ENCODE measurements at places on chromosomes 13 and 19.

- no peak for DNase-seq
Measured at GRCh38 chr19:29845574-29846176, 33.9 kb downstream of the CCNE1 start.

DNA sequence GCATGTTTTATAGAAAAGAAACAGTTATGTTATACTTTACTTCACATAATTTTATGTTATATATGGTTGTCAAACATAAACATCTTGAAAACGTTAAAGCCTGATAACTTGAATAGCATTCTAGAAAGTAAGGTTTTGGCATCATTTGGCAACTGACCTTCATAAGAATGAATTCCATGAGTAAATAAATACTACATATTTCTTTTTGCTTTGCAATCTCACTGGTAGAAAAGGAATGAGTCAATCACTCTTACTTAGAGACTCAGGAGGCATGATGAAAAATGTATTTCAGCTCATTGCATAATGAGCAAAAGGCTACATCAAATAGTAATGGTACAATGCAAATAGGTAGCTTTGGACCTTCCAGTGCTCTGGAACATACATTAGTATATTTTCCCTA lies 1381.9 kb downstream of the EFNB2 start:
- no peak for DNase-seq

DNA sequence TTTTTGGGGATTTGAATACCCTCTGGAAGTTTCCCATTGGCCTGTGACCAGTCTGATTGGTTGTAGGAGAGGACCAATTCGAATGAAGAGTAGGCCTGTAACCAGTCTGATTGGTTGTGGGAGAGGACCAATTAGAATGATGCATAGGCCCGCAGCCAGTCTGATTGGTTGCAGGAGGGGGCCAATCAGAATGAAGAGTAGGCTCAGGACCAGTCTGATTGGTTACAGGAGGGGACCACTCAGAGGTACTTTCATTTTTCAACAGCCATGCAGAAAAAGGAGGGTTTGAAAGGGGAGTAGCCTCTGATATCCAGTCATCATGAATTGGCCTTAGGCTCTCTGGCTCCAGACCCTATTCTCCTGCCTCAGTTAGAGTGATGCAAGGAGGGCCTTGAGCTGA lies 30.4 kb upstream of the SLC1A5 start:
- DNase-seq = no peak

DNA sequence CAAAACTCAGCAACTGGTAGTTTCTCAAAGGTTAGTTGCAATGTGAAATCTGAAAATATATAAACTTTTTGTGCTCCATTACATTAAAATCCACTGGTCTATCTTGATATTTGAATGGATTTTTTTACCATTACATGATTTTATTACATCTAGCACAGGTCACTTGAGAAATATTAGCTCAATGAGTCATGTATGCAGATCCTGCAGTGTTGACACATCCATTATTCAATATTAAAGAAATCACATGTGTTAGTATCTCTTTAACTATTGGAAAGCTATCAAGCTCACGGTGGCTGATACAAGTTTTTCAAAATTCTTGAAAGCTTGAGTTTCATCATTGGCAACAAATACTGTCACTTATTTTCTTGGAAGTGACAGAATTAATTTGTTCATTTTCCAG lies 373.9 kb upstream of the TSHZ3 start:
- no peak for DNase-seq

DNA sequence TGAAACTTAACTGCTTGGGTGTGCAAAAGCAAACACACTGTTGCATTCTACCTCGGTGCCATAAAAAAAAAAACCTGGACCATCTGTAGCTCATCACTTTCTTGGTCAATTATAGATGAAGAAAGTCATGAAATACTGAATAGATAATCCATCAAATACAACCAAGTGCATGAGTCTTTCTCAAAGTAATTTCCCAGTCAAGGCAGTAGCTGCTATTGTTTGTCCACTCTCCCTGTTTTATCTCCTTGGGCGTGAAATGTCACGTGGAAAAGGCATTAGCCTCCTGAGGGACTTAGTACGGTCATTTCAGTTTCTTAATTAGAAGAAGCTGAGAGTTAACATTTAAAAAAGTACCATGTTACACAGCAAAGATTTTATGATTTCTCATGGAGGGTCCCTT lies 1697.9 kb downstream of the PCDH9 start:
- DNase-seq = no peak

GRCh38 chr13:51995677-51996551 lies 15.3 kb downstream of the ATP7B start:
- DNase-seq = no peak

DNA sequence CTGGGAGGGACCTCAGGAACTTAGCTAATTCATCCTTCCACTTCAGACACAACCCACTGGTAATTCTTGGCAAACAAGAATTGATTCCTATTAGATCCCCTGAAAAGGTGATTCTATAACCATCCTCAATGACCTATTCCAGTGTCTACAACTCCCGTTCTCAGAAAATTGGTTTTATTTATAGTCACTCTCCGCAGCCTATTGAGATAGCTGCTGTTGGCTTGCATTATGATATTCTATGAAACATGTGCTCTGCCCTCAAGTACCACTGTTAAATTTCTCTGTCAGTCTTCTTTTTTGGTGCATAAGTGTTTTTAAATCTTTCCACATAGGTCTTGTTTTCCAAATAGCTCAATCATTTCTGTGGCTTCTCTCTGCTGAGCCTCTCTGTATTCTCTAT lies 75.0 kb downstream of the CDADC1 start:
- no peak for DNase-seq

DNA sequence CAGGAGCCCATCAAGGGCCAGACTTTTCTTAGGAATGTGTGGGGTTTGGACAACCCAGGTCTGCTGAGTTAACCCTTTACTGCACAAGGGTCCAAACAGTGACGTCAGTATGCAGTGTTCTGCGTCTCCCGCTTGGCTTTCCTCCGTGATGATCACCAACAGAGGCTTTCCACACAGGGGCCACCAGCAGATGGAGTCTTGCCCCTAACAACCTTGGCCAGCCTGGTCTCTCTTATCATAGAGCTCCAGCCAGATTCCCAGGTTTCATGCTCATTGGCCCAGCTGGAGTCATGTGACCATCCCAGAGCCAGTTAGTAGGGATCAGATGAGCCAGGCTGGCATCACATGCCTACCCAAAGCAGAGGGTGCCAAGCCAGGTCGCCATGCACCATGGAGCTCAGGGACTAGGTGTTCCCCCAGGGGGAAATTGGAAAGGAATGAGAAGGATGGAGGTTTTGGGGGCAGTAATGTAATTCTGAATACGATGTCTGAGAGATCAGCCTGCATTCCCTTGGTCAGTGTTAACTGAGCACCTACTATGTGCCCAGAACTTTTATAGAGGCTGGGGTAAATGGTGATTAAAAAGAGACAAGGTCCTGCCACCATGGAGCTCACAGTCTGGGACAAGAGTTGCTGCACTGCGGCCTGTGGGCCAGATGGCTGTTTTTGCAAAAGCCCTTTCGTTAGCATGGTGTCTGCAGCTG lies 61.2 kb downstream of the MYH14 start:
- DNase-seq = no peak

- DNase-seq = no peak
Measured at GRCh38 chr19:4009990-4010807, 2.7 kb downstream of the PIAS4 start.

DNA sequence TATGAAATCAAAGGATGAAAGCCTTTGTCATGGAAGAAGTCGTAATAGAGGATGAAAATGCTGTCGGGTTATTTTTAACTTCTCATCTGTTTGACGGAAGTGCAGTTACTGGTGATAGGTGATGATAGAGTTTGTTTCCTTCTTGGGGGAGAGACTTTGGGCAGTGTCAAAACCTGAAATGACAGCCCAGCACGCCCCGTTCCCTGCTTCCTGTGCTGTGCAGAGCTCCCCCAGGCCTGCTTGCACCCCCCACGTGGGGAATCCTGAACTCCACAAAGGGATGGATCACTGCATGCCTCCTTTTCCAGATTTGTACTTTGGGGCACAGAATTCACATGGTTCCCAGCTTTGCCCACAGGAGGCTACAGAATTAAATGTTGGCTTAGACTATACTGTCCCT lies 102.7 kb downstream of the ATP11A start:
- no peak for DNase-seq

- peak; percentile 5 for DNase-seq
Measured at GRCh38 chr19:41175801-41176777, 16.9 kb upstream of the CYP2S1 start.

DNA sequence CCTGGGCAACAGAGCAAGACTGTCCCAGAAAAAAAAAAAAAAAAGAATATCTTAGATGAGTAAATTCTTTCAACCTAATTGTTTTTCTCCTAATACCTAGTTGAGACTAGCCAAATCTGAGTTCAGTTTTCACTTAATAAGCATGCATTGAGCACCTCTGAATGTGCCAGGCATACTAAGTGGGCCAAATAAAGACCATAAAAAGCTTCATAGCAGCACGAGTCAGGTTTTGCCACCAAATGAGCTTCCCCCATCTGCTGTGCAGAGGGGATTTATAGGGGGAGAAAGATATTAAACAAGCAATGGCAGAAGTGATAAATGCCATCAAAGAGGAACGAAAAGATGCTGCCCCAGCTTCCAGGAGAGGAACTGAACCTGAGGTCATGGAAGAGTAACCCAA lies 11.4 kb downstream of the THSD1 start:
- no peak for DNase-seq

DNA sequence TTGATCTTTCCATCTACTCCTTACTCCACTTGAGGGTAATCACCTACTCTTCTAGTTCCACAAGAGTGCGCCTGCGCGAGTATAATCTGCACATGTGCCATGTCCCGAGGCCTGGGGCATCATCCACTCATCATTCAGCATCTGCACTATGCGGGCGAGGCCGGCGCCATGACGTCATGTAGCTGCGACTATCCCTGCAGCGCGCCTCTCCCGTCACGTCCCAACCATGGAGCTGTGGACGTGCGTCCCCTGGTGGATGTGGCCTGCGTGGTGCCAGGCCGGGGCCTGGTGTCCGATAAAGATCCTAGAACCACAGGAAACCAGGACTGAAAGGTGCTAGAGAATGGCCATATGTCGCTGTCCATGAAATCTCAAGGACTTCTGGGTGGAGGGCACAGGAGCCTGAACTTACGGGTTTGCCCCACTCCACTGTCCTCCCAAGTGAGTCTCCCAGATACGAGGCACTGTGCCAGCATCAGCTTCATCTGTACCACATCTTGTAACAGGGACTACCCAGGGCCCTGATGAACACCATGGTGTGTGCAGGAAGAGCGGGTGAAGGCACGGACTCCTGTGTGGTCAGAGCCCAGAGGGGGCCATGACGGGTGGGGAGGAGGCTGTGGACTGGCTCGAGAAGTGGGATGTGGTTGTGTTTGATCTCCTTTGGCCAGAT lies 2.7 kb upstream of the KLK2 start:
- DNase-seq = no peak

GRCh38 chr19:15368051-15368632 lies 11.4 kb downstream of the AKAP8 start:
- DNase-seq = no peak

GRCh38 chr13:101231751-101232428 lies 184.4 kb downstream of the NALCN start:
- no peak for DNase-seq

DNA sequence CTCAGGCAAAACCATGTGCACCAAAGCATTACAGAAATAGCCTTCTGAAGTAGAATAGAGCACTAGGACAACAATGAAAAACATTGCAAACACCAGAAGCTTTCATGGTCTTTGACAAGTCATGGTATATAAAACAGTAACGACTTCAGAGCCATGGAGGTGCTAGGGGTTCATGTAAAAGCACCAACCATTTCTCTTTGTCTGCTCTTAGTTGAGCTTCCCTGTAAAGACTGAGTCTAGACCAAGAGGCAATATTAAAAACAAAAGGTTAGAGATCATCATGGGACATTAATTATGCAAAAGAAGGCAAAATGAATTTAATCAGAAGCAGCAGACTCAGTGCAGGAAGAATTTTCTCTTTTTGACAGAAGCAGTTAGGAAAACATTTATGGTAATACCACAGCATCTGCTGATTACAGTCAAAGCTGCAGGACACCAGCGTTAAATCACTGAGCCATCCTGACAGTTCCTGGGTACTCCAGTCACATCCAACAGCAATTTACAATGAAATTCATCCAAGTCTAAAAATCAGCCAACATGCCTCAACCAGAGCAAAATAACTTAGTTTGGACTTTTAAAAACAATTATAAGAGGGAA lies 476.8 kb downstream of the DIAPH3 start:
- no peak for DNase-seq

GRCh38 chr19:13817615-13818371 lies 22.6 kb downstream of the ZSWIM4 start:
- DNase-seq = no peak

- no peak for DNase-seq
Measured at GRCh38 chr13:77720988-77721387, 23.5 kb downstream of the SLAIN1 start.

DNA sequence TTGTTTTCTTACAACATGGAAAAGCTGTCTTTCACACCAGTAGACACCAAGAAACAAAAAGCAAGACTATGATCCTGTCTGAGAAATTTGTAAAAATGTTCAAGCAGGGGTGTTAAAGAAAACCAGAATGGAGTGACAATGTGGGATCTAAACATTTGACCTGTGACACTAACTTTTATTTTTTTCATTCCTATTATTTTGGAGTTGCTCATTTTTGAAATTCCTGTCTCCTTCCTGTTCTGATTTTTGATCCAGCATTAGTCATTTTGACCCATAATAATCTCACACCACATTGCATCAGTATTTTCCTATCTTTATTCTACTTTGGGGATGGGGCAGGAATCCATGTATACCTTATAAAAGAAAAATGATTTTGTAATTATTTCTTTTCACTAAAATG lies 164.2 kb downstream of the DLEU7 start:
- no peak for DNase-seq

GRCh38 chr19:3653865-3654513 lies 27.4 kb upstream of the CACTIN start:
- DNase-seq = no peak

DNA sequence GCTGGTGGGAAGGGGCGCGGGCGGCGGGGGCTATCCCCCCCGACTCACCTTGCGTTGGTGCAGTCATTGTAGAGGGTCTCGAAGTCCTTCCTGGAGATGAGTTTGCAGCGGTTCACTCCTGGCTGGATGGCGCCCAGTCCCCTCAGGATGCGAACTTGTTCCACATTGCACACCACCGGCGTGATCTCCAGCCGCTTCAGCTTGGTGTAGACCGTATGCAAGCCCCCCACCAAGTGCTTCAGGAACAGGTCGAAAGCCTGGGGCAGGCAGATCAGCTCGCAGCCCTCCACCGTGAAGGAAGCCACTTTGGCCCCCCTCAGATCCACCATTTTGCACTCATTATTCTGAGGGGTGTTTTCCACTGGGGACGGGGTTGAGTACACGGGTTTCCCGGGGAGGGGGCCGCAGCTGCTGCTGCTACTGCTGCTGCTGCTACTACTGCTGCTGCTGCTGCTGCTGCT lies 1.1 kb downstream of the DACH1 start:
- DNase-seq = no peak

GRCh38 chr13:24187185-24187584 lies 26.7 kb downstream of the SPATA13 start:
- no peak for DNase-seq

DNA sequence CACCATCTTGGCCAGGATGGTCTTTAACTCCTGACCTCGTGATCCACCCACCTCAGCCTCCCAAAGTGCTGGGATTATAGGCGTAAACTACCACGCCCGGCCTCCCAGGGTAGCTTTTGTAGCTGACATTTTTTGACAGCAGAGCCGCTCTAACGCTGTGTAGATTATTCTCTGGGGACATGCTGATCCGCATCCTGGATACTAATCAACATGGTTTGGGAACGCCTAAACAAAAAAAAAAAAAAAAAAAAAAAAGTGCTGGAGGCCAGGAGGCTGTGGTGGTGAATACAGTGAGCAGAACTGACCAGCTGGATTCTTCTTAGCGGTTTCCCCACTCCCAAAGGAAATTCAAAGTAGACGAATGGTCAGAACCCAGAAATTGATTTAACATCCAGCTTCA lies 5.1 kb downstream of the LONP1 start:
- DNase-seq = no peak
